Retinal pigment epithelial cell (primary cell): ENCODE measurements at places on chromosomes 3 and 15.
A peak's percentile ranks its signal among the peaks of the same experiment; 100 is the strongest.

GRCh38 chr3:43180027-43180426 is 74.1 kb upstream of the POMGNT2 start:
- peak; percentile 34 for DNase-seq

DNA sequence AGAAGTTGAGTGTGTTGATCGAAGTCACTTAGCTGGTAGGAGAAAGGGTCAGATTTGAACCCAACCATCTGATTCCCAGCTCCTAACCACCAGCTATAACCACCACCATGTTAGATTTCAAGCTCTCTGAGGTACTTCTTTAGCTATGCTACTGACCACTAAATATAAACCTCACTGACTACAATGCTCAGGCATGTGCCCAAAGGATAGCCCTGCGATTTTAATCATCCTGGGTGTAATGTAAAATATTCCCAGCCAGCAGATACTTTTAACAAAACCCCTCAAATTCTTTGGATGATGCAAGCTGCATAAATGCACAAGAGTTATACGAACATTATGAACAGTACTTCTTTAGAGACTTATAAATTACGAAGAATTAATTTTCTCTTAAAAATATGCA is 115.2 kb upstream of the TSC22D2 start:
- no peak for DNase-seq

GRCh38 chr3:157695103-157695502 is 191.9 kb upstream of the VEPH1 start:
- DNase-seq, result no peak

- DNase-seq, result no peak
Measured at GRCh38 chr3:22893644-22894325, 309.3 kb upstream of the UBE2E2 start.

- DNase-seq, result no peak
Measured at GRCh38 chr3:113565555-113565954, 33.2 kb downstream of the SIDT1 start.

- DNase-seq, result no peak
Measured at GRCh38 chr3:128735287-128735686, 9.3 kb downstream of the RAB7A start.
